WTC11 (cell line): ENCODE measurements at places on chromosomes 5 and 9. TPM values are rescaled to one million over a fixed set of nuclear protein-coding genes. Genes with fewer than 3 reads are reported as not detected.

The SLC27A4 gene
- total RNA-seq, result 20.8 to 23.8 TPM (median 21.2 TPM) in 3 replicates

The NEURL1B gene
- 6.1 to 9.8 TPM (median 6.6 TPM) in 3 replicates for total RNA-seq

The PTGS1 gene
- total RNA-seq, result 0.89 to 1.1 TPM (median 1.0 TPM) in 3 replicates

The SPINK5 gene
- 5.9 to 10.5 TPM (median 8.4 TPM) in 3 replicates for total RNA-seq

The SPINK13 gene
- 0.17 TPM in 1 of 3 replicates, not detected in the others for total RNA-seq

The SVEP1 gene
- total RNA-seq, result 0.39 to 0.74 TPM (median 0.48 TPM) in 3 replicates

The SLC1A1 gene
- total RNA-seq, result 7.0 to 8.5 TPM (median 7.1 TPM) in 3 replicates

The CD72 gene
- total RNA-seq, result 2.9 to 4.6 TPM (median 4.5 TPM) in 3 replicates

The OR13C2 gene
- not detected in 3 replicates for total RNA-seq

The SPATA31C1 gene
- total RNA-seq, result not detected in 3 replicates

The CYSRT1 gene
- total RNA-seq, result 2.8 to 3.5 TPM (median 2.9 TPM) in 3 replicates

The SLC6A7 gene
- total RNA-seq, result 0.04 TPM in 1 of 3 replicates, not detected in the others

The PCDHB14 gene
- 2.6 to 3.5 TPM (median 2.8 TPM) in 3 replicates for total RNA-seq

The AGXT2 gene
- total RNA-seq, result not detected in 3 replicates

The TOPORS gene
- 23.3 to 26.1 TPM (median 23.7 TPM) in 3 replicates for total RNA-seq

The MEGF10 gene
- total RNA-seq, result 17.9 to 24.5 TPM (median 20.8 TPM) in 3 replicates

The SPINK6 gene
- total RNA-seq, result not detected in 3 replicates

The FBXO4 gene
- total RNA-seq, result 0.72 to 2.1 TPM (median 1.9 TPM) in 3 replicates

The NFIL3 gene
- total RNA-seq, result 11.8 to 13.5 TPM (median 13.0 TPM) in 3 replicates

The TPPP gene
- total RNA-seq, result 1.8 to 2.1 TPM (median 1.8 TPM) in 3 replicates

The GCNT4 gene
- total RNA-seq, result 0.71 to 1.8 TPM (median 0.80 TPM) in 3 replicates
